ENCODE measurements at places on chromosomes 12 and 14. TPM values are rescaled to one million over a fixed set of nuclear protein-coding genes. Genes with fewer than 3 reads are reported as not detected.

The FAM186B gene
- 0.26 TPM for total RNA-seq

The MANSC4 gene
- total RNA-seq = not detected

The TSHR gene
- total RNA-seq = not detected

The TAS2R42 gene
- not detected for total RNA-seq

DNA sequence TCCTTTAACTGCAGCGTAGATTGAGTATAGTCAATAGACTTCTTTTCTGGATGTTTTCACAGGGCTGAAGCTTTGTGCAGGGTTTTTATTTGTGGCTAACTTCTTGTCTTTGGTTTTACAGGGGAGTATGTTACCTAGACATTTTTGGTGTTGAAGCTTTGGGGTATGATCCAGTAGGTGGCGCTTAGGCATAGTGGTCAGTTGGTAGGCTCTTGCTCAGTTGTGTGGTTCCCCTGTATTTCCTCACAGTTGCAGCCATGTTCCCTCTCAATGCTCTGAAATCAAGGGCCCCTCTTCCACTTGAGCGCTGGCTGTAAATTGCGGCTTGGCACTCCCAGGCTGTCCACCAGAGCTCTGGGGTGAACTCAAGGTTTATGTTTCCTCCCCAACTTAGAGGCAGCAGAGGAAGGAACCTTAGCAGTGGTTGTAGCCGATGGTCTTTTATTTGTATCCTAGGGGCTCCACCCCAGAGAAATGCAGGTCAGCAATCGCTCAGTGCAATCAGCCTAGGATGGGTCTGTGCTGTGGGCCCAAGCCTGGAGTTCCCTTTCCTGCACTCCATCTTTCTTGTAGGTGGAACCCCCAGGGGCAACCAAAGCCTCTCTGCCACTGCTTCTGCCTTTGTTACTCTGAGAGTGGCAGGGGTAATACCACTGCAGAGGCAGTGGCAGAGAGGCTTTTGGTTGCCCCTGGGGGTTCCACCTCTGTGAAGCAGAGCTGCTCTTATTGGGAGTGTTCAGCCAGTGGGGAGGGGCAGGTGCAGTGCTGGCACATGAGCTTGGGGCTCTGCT lies 55.1 kb downstream of the CMAS start:
- peak; percentile 72 for DNase-seq

- no peak for DNase-seq
Measured at GRCh38 chr12:98388126-98388525, 127.3 kb upstream of the TMPO start.

- DNase-seq = peak; percentile 36
Measured at GRCh38 chr14:78863143-78863542, 693.0 kb downstream of the NRXN3 start.

- DNase-seq = no peak
Measured at GRCh38 chr12:752695-753610, 574 bp downstream of the WNK1 start.

GRCh38 chr12:123105211-123105826 lies 45.6 kb downstream of the PITPNM2 start:
- no peak for DNase-seq

DNA sequence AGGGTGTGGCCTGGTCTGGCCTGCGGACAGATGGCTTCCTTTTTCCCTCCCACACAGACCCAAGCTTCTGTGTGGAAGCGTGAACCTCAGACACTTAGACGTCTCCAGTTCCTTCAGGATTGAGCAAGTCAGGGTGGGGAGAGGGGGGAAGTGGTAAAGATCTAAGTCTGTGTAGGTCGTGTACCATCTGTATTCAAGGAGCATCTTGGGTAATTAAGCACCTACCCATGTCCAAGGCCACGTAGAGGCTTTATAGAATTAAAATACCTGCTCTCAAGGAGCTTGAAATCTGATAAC lies 1.7 kb downstream of the AVIL start:
- DNase-seq = peak; percentile 18
